NCI-H1417 (cell line): ENCODE measurements at places on chromosomes 7 and 10.

DNA sequence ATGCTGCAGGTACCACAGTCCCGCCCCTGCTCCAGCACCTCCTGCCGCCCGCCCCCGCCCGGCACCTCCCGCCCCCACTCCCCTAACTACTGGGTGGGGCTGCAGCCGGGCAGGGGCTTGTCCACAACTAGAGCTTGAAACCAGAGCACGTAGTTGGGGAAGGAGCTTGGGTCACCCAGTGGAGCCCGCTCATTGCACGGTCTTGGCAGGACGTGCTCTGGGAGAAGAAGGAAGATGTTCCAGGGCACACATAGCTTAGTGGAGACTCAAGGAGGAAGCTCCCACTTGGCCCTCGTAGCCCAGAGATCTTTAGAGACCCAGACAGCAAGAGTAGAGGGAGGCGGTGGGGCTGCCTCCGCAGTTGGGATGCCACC is 692 bp downstream of the IGFBP1 start:
- no peak for DNase-seq

- DNase-seq: no peak
Measured at GRCh38 chr10:103429647-103430046, 22.5 kb downstream of the CALHM2 start.

DNA sequence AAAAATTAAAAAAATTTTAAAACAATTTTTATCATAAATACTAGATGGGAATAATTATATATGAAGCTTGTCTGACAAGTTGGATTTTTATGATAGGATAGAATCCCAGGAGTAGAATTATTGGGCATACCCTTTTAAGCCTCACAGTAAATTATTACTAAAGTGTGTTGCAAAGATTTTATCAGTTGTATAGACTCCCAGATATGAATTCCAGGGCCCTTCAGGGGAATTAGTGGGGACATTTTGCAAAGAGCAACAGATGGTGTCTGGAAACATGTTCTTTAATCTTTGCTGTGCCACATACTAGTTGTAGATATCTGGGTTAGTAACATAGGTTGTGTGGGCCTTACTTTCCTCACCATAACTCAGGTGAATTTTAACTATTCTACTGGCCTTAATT is 28.7 kb downstream of the ZEB1 start:
- DNase-seq: no peak

DNA sequence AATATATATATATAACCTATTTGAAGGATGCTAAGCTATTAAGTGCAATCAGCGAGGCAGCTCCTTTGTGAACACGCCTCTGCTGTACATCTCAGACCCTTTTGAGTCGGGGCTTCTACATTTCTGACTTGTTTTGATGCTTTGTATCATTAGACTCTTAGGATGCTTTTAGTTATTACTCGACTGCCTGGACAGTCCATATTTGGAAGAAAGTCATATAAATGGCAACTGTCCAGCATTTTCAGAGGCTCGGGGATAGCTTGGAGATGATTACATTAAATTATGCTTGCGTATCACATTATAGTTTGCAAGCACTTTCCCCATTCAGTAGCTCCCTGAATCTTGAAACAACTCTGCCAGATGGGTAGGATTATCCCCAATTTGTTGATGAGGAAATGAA is 257.9 kb downstream of the PTEN start:
- no peak for DNase-seq

DNA sequence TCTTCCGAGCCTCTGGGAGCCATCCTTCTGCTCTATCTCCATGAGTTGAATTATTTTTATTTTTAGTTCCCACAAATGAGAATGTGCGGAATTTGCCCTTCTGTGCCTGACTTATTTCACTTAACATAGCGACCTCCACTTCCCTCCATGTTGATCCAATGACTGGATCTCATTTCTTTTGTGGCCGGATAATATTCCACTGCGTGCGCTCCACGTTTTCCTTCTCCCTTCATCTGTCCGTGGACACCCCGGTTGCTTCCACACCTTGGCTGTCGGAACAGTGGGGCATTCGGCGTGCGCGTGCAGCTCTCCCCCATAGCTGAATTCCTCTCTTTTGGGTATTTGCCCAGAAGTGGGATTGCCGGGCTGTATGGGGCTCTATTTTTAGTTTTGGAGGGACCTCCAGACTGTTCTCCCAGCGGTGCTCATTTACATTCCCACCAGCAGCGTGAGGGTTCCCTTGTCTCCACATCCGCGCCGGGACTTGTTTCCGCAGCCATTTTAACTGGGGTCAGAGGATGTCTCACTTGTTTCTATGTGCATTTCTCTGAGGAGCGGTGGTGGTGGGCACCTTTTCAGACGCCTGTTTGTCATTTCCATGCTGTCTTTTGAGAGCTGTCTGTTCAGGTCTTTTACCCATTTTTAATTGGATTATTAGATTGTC is 51.0 kb upstream of the SUN1 start:
- no peak for DNase-seq

GRCh38 chr10:13658264-13658663 is 71.5 kb downstream of the PRPF18 start:
- no peak for DNase-seq

DNA sequence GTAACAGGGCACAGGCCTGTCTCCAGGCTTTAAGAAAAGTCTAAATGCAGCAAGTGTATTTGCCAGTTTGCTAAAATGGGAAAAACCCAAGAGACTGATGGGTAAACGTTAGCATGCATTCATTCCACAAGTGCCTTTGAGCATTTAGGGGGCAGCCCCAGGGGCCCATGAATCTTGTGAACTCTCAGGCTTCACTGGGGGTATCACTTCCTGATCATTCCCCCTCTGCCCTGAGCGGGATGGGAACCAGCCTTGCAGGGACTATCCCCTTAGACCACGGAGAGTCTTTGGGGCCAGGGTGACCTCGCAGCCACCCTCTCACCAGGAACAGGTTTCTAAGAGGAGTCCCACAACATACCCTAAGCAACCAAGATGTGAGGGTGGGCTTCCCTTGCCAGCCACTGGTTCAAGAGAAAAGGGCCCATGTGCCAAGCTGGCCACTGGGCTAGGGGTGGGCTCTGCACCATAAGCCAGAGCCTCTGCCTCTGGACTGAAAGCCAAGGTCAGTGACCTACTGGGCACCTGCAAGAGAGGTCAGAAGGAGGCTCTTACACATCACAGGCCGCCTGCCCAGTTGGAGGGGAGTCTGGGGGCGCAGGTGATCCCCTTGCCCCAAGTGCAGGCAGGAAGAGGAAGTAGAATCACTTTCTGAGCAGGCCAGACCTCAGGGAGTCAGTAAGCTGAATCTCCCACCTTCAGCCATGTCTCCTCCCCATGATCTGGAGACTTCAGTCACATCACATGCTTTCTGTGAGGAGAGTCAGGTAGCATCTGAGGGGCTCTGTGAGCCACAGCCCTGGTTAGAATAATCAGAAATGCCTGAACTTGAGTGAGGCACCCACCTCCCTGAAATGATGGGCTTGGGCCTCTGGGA is 75.0 kb downstream of the C10orf105 start:
- no peak for DNase-seq

- no peak for DNase-seq
Measured at GRCh38 chr10:69496352-69497230, 45.3 kb downstream of the TSPAN15 start.

- DNase-seq: no peak
Measured at GRCh38 chr10:58754469-58755339, 242.0 kb downstream of the BICC1 start.

DNA sequence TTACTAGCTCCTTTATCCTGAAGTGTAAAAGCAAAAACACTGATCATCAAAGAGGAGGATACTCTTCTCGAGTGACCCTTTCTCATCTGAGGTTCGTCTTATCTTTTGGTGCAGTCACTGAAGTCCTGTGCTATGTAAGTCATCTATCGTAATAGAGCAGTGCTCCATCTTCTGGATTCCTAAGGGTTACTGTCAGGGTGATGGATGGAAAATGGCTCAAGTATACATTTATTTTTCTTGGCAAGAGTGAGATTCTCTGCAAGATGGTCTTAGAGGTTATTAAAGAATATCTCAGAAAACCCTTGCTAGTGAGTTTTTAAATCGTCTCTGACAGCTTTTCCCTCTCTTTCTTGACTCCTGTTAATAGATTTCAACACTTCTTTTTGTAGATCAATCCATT is 12.4 kb downstream of the PRKG1 start:
- no peak for DNase-seq

DNA sequence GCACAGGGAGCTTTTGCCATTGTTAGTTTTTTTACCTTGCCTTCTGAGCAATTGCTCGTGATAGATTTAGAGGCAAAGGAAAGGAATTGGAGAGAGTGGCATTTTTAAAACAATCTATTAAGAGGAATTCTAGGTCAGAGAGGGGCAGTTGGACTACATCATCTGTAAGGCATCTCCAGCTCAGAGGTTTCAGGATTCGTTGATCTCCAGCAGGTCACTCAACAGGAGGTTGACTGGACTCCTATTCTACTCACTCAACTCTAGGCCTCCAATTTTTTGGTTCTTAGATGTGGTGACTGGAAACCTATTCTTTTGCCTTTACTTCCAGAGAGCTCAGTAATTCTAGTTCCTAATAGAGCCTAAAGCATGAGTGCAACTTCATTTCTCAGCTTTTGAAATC is 42.8 kb downstream of the TBXAS1 start:
- DNase-seq: no peak

GRCh38 chr10:42974693-42975002 is 102.2 kb upstream of the RET start:
- DNase-seq: no peak

DNA sequence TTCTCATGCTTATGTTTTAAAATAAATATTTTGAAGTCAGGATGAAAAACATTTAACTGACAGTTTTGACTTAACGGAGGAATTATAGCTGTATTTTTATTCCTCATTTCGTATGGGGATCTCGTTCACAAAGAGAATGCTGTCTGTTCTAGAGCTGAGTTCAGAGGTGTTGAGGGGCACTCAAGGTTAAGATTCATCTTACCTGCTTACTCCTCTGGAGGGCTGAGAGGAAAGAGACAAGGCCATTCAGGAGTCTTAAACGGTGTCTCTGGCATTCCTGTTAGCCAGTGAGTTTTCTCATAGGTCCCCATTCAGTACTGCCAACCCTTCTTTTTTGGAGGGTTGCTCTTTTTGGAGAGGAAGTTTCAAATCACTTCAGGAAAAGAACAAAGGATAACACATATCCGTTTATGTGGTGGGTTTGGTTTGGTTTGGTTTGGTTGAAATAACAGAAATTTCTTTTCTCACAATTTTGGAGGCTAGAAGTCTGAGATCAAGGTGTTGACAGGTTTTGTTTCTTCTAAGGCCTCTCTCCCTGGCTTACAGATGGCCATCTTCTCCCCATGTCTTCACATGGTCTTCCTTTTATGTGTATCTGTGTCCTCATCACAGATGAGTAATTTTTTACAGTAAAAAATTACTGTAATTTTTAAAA is 23.1 kb downstream of the CALHM2 start:
- no peak for DNase-seq

GRCh38 chr7:25726170-25726780 is 425.7 kb upstream of the NFE2L3 start:
- DNase-seq: peak; percentile 90

- DNase-seq: no peak
Measured at GRCh38 chr7:142880876-142881505, 4.6 kb downstream of the TRPV6 start.

DNA sequence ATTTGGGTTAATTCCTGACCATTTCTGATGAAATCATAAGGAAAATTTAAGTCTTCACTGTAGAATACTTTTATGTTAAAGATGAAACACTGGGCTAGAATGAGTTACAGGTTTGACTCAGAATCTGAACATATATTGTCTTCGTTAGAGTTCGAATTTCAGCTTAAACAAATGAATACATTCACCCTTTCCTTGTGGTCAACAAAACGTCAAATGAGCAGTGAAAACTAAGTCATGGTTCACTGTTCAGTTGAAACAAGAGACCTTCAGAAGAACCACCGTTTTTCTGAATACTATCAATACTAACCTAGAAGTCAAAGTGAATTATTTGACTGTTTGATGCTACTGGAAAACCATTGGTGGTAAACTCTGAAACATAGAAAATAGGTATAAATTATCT is 235.2 kb upstream of the ZWINT start:
- no peak for DNase-seq

GRCh38 chr10:15748126-15748525 is 28.4 kb upstream of the ITGA8 start:
- no peak for DNase-seq

- peak; percentile 28 for DNase-seq
Measured at GRCh38 chr7:101315336-101315735, 6.3 kb downstream of the IFT22 start.

- DNase-seq: no peak
Measured at GRCh38 chr10:110748970-110749369, 104.8 kb downstream of the RBM20 start.

DNA sequence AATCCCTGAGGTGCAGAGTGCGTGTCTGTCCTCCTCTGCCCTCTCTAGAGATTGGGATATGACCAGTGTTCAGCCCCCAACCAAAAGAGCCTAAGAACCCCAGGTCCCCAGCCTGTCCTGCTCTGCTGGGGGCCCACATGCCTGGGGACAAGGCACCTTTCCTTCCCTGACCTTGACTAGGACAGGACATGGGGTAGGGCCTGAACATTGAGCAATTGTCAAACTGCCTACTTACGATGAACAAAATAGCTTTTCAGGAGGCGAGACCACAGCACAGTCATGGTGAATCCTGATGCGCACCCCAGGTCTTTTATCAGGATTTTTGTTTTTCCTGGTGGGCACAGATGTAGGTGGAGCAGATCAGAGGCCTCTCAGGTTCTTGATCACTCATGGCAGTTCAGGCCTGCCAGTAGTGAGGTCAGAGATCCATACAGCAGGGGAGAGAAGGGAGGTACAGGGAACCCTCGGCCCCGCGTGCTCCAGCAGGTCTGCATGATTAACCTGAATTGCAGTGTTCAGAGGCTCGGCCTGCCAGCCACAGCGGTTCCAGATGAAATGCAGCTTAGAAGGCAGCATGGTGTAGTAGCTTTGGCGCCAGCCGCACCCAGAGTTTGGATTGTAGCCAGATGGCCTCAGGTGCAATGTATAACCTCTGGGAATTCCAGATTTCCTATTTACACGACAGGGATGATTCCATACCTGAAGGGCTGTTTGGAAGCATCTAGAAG is 191.3 kb downstream of the CUX1 start:
- DNase-seq: peak; percentile 34

DNA sequence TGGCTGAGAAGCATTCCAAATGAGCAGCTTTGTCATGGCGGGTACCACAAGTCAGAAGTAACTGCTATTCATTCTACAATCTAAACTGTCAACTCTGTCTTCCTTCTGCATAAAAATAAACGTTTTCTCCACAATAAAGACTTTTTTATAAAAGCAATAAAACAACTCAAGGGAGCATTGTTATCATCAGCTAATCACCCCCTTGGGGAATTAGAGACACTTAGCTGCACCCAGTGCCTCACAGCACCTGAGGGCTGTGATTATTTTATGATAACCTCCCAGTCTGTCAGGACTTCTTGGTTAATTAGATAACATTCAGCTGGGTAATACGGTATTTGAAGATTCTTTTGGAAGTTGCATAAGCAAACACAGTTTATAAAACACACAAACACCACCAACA is 155.6 kb downstream of the PPP1R3A start:
- DNase-seq: peak; percentile 28
